ENCODE measurements at places on chromosomes 16 and 17.

- DNase-seq: no peak
These were observed 1.3 kb downstream of the CLUH start for GRCh38 chr17:2710071-2710802.

DNA sequence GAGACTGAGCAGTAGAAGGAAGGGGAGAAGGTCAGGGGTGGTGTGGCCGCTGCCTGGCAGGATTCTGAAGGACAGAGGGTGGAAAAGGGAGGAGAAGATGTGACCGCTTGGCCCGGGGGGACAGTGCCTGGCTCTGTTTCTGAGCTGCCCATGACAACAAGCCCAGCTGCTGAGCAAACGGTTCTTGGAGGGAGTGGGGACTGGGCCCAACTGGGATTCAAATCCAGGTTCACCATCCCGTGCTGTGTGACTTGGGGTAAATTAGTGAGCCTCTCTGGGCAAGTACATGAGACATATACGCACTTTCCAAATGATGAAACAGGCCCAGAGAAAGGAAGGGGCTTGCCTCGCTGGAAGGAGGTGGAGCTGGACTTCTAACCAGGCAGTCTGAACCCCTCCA, 23.3 kb downstream of the SEC14L5 start:
- DNase-seq: no peak

DNA sequence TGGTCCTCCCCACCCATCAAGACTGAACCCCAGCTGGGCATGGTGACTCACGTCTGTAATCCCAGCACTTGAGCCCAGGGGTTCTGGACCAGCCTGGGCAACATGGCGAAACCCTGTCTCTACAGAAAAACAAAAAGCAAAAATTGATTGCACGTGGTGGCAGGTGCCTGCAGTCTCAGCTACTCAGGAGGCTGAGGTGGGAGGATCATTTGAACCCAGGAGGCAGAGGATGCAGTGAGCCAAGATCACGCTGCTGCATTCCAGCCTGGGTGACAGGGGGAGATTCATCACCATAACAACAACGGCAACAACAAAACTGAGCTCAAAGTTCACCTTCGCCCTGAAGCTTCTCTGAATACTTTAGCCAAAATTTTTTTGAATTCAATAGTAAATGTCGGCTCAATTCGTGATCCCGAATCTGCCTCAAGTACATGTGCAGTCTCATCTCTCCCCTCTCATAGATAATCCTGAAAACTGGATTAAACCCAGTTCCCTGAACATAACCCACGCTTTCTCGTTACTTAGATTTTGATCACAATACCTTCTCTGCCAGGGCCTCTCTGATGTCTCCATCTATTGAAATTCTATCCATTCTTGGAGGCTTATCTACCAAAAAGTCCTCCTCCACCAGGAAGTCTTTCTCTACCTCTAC, 13.5 kb upstream of the MYH10 start:
- DNase-seq: no peak

GRCh38 chr16:85663891-85664321, 24.8 kb downstream of the GINS2 start:
- no peak for DNase-seq

GRCh38 chr16:1839554-1839953, 12.5 kb downstream of the FAHD1 start:
- peak; percentile 13 for DNase-seq

DNA sequence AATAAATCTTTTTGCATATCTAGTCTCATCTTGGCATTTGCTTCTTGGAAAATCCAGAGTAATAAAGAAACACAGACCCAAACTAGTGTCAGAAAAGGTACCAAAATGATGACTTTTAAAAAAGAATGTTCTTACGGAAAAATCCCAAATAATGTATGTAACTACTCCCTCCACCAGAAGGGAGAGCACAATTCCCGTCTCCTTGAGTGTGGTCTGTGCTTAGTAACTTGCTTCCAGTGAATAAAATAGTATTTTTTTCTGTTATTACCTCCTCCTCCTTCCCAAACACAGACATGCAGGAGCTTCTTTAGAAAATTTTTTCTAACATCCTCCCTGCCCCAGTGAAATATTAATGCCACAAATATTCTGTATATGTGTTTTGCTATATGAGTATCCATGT, 358.1 kb downstream of the ZFHX3 start:
- DNase-seq: no peak

DNA sequence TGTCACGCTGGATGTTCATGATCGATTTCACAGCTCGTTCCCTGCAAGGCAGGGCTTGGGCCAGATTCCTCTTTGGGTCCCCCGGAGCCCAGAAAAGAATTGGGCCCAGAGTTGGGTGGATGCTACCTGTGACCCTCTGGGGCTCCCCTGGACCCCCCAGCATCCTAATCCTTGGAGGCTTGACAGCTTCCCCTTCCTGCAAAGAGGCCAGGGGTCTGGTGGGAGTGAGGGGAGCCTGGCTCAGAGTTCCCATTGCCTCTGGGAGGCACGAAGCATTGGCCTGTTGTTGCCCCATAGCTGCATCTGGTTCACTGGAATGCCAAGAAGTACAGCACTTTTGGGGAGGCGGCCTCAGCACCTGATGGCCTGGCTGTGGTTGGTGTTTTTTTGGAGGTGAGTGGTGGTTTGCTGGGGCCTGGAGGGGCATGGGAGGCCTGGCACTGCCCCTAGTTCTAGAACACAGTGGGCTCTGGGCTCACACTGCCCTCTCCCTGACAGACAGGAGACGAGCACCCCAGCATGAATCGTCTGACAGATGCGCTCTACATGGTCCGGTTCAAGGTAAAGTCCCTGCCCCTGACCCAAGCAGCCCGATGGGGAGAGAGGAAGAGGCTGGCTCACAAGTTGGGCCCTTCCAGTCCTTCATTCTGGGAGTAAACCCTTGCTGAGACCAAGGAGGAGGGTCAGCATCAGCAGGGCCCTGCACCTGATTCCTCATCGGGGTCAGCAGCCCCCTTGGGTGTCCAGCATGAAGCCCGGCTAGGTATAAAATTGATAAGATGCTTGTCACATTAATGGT, 7.2 kb downstream of the CA7 start:
- DNase-seq: no peak

- DNase-seq: no peak
These were observed 18.7 kb upstream of the FOXF1 start for GRCh38 chr16:86491640-86492023.

GRCh38 chr17:59807892-59808509, 84.7 kb downstream of the TUBD1 start:
- DNase-seq: no peak

- peak; percentile 63 for DNase-seq
These were observed 890 bp upstream of the CLDN7 start for GRCh38 chr17:7262935-7263800.

- DNase-seq: no peak
These were observed 2.6 kb downstream of the AXIN2 start for GRCh38 chr17:65558683-65559460.

- no peak for DNase-seq
These were observed 9.7 kb downstream of the NHERF2 start for GRCh38 chr16:2036200-2036966.

DNA sequence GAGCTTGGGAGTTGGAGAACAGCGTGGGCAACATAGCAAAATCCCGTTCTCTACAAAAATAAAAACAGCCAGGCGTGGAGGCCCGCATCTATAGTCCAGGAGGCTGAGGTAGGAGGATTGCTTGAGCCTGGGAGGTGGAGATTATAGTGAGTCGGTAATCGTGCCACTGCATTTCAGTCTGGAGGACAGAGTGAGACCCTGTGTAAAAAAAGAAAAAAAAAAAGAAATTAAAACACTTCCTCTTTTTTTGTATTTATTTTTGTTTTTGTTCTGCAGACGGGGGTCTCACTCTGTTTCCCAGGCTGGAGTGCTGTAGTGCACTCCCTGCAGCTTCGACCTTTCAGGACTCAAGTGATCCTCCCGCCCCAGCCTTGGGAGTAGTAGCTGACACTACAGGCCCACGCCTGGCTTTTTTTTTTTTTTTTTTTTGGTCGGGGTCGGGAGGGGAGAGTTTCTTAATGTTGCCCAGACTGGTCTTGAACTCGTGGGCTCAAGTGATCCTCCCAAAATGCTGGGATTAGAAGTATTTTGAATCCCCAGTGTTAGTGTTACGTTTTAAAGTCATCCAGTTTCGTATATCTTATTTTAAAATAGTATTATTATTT, 1.5 kb downstream of the IST1 start:
- peak; percentile 35 for DNase-seq

GRCh38 chr17:17831208-17832031, 5.4 kb downstream of the SREBF1 start:
- DNase-seq: no peak

- no peak for DNase-seq
These were observed 14.7 kb downstream of the CA7 start for GRCh38 chr16:66858740-66859396.

DNA sequence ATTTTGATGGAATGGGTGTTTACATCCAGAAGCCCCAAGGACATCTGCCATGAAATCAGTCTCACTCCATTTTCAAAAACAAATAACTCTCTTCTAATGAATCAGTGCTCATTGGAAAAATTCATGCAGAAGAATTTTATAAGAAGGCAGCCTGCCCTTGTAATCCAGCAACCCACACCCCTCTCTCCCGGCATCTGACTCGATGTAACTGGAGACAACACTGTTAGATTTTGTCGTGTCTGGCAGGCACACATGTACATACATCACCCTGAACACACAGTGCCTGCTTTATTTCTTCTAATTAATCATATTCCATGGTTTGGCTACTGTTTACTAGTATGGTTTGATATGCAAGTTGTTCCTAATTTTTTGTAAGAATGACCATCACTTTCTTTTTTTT, 11.9 kb upstream of the PLD6 start:
- DNase-seq: no peak

GRCh38 chr17:13557077-13557476, 44.7 kb downstream of the HS3ST3A1 start:
- DNase-seq: no peak

DNA sequence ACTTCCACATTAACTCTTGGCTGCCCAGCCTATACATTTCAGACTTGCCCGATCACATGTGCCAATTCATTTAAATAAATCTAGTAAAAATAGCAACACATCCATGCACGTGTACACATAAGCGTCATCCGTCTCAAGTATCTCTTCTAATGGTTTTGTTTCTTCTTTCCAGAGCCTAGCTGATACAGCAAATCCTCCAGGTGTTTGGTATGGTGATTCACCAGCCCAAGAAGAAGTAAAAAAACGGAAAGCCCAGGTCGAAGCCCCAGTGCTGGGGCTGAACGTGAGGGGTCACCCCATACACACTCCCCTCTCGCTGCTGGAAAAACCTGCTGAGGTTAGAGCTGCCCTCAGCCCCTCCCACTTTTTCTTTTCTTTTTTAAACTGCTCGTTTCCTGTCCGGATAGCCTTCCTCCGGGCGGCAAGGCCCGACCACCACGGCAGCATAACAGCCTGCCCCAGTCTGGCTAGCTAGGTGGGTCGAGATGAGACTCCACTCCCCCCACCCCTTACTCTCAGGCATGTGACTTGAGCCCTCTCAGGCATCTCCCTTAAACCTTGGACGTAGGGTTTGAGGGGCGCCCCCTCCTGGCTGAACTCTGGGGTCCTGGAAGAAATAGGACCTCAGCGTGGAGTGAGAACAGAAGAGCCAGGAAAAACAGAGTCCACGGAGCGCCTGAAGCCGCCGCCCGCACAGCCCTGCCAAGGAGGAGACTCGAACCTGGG, 13.9 kb upstream of the OR1F1 start:
- peak; percentile 51 for DNase-seq

DNA sequence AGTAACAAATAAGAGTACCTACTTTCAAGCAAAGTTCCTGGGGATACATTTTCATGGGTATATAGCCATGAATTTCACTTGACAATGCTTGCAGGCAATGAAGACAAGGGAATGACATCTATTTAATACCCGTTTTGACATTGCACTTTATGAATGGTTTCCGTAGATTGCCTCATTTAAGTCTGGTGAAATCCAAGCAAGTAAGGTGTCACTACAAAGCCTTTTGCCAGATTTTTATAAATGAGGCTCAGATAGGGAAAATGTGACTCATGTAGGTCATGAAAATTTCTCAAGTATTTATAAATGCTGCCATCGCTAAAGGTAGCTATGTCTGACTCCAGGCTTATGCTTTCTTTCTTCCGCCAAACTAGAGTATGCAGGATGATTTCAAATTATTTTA, 644.3 kb downstream of the CDH8 start:
- no peak for DNase-seq

DNA sequence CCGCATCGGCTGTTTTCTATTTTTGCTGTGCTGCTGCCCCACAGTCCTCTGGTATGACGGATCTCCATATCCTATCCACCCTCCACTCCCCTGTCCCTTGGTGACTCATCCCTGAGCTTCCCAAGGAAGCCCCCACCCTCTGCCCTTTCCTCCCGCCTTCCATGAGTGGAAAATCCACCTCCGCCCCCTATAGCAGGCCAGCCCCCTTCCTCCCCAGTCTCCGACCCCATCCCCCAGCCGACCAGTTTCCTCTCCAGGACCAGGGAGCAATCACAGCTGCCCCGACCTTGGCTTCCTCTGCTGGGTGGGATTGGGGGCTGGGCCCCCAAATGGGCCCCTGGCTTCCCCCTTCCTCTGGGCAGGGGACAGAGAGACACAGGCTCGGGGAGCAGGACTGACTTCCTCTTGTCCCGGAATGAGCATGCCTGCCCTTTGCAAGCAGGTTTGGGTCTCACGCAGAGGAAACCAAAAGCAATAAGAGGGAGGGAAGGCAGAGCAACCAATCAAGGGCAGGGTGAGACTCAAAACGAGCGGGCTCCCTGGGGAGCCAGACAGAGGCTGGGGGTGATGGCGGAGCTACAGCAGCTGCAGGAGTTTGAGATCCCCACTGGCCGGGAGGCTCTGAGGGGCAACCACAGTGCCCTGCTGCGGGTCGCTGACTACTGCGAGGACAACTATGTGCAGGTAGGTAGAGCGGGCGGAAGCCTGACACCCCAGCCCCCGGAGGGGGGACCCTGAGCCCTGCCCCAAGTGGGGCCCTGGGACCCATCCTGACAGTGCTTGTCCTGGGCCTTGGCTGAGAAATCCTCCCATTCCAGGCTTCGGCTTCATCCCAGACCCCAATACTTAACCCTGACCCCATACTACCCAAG, at the start of the genes ABI3 and GNGT2:
Gene ABI3, plus strand, starts transcription at position 550 of the 872 bp plus-strand sequence. Its CDS starts 18 bp downstream, at position 568.
Gene GNGT2, minus strand, starts transcription at position 417 of the 872 bp plus-strand sequence. CDS start 3,152 bp downstream, outside the sequence.
- peak; percentile 79 for DNase-seq

DNA sequence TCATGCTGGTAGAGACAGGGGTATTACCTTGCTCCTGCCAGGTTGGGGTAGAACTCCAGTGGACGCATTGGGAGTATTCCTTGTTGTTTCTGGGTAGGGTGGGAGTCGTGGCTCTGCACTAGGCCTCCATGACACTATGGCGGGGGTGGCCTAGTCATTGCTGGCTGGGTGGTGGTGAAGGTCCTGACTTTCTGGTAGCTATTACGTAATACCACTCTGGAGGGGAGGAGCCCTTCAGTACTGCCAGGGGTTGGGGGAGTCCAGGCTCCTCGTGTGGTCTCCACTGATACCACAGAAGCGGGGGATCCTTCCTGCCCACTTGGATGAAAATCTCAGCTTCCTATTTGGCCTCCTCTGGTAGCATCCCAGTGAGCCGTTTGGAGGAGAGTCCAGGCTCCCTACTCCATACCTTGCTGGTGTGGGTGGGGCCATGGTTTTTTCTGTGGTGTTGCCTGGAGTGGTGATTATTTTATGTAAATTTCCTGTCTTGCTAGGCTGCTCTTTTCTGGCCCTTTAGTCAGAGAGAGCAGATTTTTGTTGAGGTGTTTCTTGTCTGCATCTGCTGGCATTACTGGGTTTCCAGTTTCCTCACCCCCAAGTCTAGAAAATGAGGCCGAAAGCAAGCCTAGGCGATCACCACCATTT, 65.8 kb upstream of the GNG13 start:
- DNase-seq: peak; percentile 9

GRCh38 chr16:29231244-29231643, 175.3 kb downstream of the NPIPB11 start:
- no peak for DNase-seq

GRCh38 chr16:30649725-30650368, 913 bp upstream of the PRR14 start:
- no peak for DNase-seq
